Urinary bladder (tissue), 4 donors: ENCODE measurements at places on chromosomes 2 and 18. TPM values are rescaled to one million over a fixed set of nuclear protein-coding genes. Genes with fewer than 3 reads are reported as not detected.

The ASPRV1 gene
- 2.9 TPM for total RNA-seq

The GPR155 gene
- total RNA-seq, result 17.3 TPM

The CROCC2 gene
- not detected for total RNA-seq

The GREB1L gene
- total RNA-seq, result 1.4 TPM

The ITPRIPL1 gene
- total RNA-seq, result 3.3 TPM

The SLC4A5 gene
- 3.8 TPM for total RNA-seq

The PCARE gene
- total RNA-seq, result 0.16 TPM

The SLC9A2 gene
- 4.2 TPM for total RNA-seq

The AQP12A gene
- total RNA-seq, result not detected

The IL18R1 gene
- 3.3 TPM for total RNA-seq

The SDC1 gene
- total RNA-seq, result 87.1 TPM

The EIF2AK2 gene
- 82.3 TPM for total RNA-seq

The ASXL3 gene
- 16.8 TPM for total RNA-seq

The CRYGC gene
- not detected for total RNA-seq

The HRH4 gene
- 0.26 TPM for total RNA-seq

The GULP1 gene
- 119 TPM for total RNA-seq

The RAB17 gene
- 1.7 TPM for total RNA-seq

The IL36G gene
- total RNA-seq, result not detected

The EVX2 gene
- 1.9 TPM for total RNA-seq

The DCC gene
- total RNA-seq, result 2.0 TPM

The MC4R gene
- 0.16 TPM for total RNA-seq

The CNGA3 gene
- total RNA-seq, result 0.85 TPM

The NEU2 gene
- total RNA-seq, result not detected

The SIX2 gene
- total RNA-seq, result 2.7 TPM

The GAREM2 gene
- 2.0 TPM for total RNA-seq

The SERPINB7 gene
- not detected for total RNA-seq

The CRYGD gene
- 0.95 TPM for total RNA-seq

The XDH gene
- total RNA-seq, result 2.1 TPM

The MOGAT1 gene
- total RNA-seq, result not detected

The CCNT2 gene
- total RNA-seq, result 104 TPM

The SLC23A3 gene
- 2.2 TPM for total RNA-seq

The KLHL14 gene
- 1.5 TPM for total RNA-seq

The ARHGAP28 gene
- total RNA-seq, result 84.0 TPM

The CTNNA2 gene
- total RNA-seq, result 14.0 TPM

The UPP2 gene
- 0.16 TPM for total RNA-seq

The SP140 gene
- 1.8 TPM for total RNA-seq

The FZD7 gene
- total RNA-seq, result 69.5 TPM

The SLC30A3 gene
- 0.53 TPM for total RNA-seq

The TMEM169 gene
- 0.85 TPM for total RNA-seq

The FIGN gene
- total RNA-seq, result 6.9 TPM

The PLCD4 gene
- 6.7 TPM for total RNA-seq

The SCN7A gene
- total RNA-seq, result 133 TPM

The IRS1 gene
- 28.5 TPM for total RNA-seq
